ENCODE measurements at places on chromosomes 12 and 14.

DNA sequence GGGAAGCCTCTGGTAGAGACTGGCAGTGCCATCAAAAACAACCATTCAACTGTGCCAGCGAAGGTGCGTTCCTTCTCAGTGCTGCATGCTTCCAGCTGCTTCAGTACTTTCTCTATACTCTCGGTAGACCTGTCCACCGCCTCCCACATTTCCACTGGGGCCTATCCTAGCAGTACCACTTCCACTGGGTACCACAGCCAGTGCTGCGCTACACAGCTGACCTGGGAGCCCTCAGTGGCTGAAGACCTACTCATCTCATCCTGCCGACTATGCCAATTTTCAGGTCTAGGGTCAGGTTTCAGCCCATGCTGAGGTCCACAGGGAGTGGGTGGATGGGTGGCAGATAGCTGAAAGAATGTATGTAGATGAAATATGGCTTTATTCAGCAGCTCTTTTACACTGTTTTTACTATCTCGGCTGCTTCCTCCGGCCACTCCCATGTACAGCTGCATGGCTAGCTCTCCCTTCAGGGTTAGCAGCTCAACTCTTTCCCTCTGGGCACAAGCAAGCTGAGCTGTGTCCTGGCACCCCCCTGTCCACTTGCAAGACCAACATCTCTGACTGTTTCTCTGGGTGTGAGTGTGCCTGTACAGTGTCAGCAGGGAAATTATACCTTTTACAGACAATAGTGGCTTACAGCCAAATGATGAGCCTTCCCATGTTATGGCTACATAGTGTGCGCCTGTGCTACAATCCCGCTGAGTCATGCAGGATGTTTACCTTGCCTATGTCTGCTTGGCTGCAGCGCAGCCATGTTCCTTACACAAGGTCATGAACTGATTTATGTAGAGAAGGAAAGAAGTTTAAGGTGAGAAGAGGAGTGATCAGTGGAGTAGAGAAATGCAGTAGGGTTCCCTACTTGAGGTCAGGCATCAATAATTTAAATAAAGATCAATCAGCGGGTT lies 125.7 kb upstream of the DDHD1 start:
- no peak for DNase-seq

GRCh38 chr12:126171937-126172559 lies 1106.8 kb downstream of the AACS start:
- DNase-seq: no peak

GRCh38 chr12:31915446-31915845 lies 43.8 kb upstream of the RESF1 start:
- DNase-seq: no peak

- no peak for DNase-seq
Observed at GRCh38 chr14:33343016-33343415, 404.3 kb downstream of the NPAS3 start.

GRCh38 chr14:59823179-59823578 lies 47.4 kb downstream of the RTN1 start:
- no peak for DNase-seq

DNA sequence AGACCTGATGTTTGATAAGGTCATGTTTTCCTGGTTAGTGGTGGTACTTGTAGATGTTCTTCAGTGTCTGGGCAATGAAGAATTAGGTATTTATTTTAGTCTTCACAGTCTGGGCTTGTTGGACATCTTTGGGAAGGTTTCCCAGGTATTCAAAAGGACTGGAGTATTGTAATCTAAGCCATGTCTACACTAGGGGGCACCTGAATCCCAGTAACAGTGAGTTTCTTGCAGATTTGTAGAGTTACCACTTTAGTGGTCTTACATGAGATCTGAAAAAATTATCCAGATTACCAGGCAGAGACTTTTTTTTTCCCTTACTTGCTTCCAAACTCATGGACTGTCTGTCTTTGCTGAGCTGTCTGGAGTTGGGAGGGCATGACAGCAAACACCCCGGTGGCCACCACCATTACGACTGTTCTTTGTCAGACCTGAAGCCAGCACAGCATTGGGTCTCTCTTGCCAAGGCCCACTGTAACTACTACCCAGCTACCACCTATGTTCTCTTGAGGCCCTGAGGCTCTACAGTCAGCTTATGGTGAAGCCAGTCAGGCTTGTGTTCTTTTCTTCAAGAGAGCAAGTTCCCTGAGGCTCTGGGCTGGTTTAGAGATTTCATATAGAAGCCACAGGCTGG lies 820.7 kb upstream of the FBXO33 start:
- DNase-seq: no peak

DNA sequence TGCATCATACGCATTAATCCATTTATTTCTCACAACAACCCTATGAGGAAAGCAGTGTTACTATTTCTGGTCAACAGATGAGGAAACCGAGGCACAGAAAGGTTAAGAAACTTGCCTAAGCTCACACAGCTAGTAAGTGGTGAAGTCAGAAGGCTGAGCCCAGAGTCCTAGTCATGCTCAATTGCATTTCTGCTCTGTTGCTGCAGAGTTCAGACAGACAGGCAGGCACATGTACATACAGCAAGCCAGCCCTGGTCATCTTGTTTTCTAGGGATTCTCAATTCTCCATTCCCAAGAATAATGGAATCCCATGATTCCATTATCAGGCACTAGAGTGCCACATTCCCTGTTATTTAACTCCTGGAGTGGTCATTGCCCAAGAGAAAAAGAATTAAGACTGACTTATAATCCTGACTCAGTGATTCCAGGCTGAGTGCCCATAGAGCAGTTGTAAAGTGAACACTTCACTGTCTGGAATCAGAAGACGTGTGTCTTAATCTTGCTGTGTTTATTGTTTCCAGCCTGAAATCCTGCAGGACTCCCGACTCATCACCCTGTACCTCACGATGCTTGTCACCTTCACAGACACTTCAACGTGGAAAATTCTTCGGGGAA lies 10.7 kb downstream of the UBE3B start:
- DNase-seq: no peak

DNA sequence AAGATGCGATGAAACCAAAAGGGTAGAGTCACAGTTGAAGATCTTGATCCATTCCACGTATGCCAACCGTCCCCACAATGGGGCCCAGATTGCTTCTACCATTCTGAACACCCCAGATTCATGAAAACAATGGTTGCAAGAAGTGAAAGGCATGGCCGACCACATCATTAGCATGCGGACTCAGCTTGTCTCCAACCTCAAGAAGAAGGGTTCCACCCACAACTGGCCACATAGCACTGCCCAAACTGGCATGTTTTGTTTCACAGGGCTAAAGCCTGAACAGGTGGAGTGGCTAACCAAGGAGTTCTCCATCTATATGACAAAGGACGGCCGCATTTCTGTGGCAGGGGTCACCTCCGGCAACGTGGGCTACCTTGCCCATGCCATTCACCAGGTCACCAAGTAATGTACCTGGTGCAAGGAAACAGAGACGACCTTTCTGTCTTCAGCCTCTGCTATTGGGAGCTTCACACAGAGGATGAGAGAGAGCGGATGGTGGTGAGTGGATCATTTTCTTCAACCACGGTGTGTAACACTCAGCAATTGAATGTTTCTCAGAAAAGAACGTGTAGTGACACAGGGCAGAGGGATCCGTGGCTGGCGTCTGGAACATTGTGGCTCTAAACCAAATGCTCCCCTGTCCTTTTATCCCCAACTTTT lies 26.8 kb upstream of the CLEC2D start:
- DNase-seq: no peak

DNA sequence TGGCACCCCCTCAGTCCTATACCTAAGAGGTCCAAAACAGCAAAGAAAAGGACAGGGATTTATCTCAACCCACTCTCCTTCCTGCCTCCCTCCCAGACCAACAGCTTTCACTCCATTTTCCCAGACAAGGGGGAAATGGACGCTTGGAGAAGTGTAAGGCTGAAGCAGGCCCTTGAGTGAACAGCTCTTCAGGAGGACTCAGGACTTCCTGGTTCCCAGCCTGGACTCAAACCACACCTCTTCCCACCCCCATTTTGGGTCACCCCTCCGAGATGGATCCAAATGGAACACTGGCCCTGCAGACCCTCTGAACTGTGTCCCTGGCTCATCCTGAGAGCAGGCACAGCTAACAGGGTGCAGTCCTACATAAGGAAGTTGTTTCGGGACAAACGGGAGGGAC lies 2.7 kb downstream of the KMT2D start:
- no peak for DNase-seq

- DNase-seq: peak; percentile 6
Observed at GRCh38 chr14:65019944-65020566, 33.4 kb downstream of the FNTB start.

DNA sequence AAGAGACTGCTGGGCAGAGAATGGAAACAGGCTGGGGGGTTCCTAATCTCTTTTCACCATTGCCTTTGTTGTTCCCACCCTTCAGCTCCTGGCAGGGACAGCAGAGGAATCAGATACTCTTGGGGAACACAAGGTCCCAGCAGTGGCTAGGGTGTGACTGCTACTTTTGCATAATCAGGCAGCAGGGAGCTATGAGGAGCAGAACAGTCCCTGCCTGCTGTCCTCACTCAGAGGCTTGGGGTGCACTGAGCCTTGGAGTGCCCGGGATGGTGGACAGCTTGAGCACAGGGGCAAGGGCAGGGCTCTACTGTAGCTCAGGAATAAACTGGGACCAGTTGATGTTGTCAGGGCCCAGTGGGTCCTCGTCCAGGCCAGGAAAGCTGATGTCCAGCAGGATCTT lies 1.5 kb upstream of the TEX52 start:
- DNase-seq: no peak

DNA sequence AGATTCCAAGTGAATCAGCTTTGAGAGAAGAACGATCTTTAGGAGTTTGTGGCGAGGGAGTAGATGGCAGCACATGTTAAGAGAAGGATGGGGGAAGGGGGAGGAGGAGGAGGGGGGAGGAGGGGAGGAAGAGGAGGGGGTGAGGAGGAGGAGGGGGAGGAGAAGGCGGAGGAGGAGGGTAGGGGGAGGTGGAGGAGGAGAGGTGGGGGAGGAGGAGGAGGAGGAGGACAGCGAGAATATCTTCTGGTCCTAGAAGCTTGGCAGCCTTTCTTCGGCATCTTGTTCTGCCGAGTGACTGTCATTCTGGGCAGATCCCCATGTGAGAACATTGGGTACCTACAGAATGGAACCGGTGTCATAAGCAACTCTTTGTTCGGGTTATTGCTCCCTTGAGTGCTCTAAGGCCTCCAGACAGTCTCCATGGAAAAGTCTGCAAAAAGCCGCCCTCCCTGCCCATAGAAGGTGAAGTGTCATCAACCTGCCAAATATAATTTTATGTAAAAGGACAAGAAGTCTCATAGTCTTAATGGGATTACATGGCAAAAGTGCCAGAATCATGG lies 6.9 kb downstream of the RFC5 start:
- no peak for DNase-seq

DNA sequence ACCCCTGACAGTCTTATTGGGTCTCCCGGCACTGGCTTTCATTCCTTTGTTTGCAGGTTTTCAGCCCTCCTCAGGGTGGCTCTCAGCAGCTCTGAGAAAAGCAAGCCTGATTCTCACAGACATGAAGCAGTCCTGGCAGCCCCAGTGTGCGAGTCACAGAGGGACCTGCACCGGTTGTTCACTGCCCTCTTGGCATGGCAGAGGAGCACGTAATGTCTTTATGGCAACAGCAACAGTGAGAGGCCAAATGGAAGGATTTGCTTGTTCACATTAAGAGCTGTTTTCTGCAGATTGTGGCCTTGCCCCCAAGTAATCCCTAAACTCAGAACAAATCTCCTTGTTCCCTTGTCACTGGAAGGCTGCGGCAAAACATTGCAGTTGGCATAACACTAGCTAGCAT lies 3.4 kb downstream of the KCNA5 start:
- DNase-seq: no peak

DNA sequence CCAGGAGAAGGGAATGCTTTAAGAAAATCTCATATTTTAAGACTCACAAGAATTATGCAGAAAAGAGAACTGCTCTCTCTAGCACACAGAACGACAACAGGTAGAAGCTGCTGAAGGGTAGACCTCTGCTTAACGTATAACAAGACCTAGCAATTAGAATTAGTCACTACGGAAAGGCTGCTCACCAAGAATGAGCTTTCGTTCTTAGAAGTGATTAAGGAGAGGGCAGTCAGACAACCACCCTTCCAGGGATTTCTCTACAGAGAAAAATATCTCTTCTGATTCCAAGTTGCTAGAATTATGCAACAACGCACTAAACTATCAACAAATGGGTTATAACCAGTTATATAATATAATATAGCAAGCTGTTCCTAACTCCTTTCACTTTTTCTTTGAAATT lies 18.6 kb downstream of the LRIG3 start:
- no peak for DNase-seq

DNA sequence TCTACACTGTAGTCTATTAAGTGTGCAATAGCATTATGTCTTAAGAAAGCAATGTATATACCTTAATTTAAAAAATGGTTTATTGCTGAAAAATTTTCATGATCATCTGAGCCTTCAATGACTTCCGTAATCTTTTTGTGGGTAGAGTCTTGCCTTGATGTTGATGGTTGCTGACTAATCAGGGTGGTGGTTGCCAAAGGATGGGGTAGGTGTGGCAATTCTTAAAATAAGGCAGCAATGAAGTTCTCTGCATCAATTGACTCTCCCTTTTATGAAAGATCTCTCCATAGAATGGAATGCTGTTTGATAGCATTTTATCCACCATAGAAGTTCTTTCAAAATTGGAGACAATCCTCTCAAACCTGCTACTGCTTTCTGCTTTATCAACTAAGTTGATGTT lies 41.1 kb downstream of the BBS10 start:
- no peak for DNase-seq

- DNase-seq: no peak
Observed at GRCh38 chr12:114361545-114361944, 44.4 kb downstream of the TBX5 start.

GRCh38 chr12:132282031-132282949 lies 47.1 kb downstream of the GALNT9 start:
- no peak for DNase-seq

DNA sequence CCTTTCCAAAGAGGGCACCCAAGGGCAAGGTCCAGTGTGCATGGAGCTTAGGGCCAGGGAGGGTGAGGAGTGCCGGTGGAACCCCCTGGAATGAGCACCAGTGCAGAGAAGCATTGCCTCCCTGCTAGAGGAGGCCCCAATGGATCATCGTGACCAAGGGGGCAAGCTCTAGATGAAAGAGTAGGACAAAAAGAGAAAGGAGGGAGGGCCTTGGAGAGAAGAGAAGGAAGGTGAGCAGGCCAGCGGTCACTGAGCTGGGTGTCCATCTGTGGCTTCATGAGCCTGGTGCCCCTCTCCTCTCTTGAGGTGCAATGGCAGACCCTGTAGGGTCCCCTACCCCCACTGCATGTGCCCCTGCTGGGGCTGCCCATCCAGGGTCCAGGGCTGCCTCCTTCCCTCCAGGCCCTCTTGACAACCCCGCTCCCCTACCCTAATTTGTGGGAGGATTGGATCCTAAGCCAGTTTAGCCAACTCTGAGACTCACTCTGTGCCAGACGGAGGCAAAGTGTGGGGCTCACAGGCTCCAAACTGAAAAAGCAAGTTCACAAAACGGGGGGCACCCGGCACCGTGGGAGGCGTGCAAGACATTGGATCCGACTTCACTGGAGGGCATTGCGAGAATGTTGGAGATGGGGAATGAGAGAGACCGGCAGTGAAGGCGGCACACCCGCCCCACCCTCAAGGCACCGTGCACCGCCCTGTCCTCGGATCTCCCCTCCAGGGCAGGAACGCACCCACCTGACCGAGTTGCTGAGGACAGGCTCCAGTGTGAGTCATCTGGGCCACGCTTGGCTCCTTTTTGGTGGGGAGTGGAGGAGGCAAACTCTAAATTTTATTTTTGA lies 207.5 kb downstream of the KIF26A start:
- no peak for DNase-seq

Measured in CD4-positive, alpha-beta T cell treated with Interleukin-1 beta for 1 hour (primary cell).